ENCODE measurements at places on chromosomes 1 and 21. TPM values are rescaled to one million over a fixed set of nuclear protein-coding genes. Genes with fewer than 3 reads are reported as not detected.

PKP1 gene
- total RNA-seq, result 1.0 TPM

LAMC1 gene
- total RNA-seq, result 108 TPM

OR2L5 gene
- total RNA-seq, result not detected

KIAA0040 gene
- 17.3 TPM for total RNA-seq

TMPRSS15 gene
- not detected for total RNA-seq

RNF187 gene
- 88.2 TPM for total RNA-seq

S100A16 gene
- total RNA-seq, result 64.7 TPM

ACBD6 gene
- 18.3 TPM for total RNA-seq

SPRR2G gene
- total RNA-seq, result not detected

MYBPH gene
- not detected for total RNA-seq

TPTE gene
- total RNA-seq, result not detected

DNAJC6 gene
- 13.8 TPM for total RNA-seq

FMO5 gene
- total RNA-seq, result 1.4 TPM

SLAMF7 gene
- 0.68 TPM for total RNA-seq

LCE2A gene
- not detected for total RNA-seq

CHD5 gene
- 0.39 TPM for total RNA-seq

ELF3 gene
- 0.59 TPM for total RNA-seq

CDCA8 gene
- 0.88 TPM for total RNA-seq

C1orf87 gene
- total RNA-seq, result not detected

- no peak for DNase-seq
Measured at GRCh38 chr1:56472860-56473259, 106.5 kb downstream of the PLPP3 start.

DNA sequence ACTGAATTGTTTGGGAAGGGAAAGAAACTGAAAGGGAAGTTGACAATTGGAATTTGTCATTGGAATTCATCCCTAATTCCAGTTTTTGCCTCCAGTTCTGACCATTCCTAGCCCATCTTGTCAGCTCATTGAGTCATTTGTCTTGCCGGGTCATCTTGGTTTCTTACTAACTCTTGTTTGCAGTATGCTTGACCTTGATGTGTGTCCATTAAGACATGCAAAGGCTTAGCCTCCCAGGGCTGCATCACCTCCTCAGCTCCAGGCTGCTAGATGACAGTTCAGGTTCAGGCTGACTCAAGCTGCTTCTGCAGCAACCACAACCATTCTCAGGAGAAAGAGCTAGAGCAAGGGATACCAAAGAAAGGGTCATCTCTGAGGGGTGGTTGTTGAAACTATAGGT, 151.3 kb upstream of the PTGFR start:
- no peak for DNase-seq

GRCh38 chr1:189117072-189117770, 1360.4 kb downstream of the BRINP3 start:
- DNase-seq, result no peak

DNA sequence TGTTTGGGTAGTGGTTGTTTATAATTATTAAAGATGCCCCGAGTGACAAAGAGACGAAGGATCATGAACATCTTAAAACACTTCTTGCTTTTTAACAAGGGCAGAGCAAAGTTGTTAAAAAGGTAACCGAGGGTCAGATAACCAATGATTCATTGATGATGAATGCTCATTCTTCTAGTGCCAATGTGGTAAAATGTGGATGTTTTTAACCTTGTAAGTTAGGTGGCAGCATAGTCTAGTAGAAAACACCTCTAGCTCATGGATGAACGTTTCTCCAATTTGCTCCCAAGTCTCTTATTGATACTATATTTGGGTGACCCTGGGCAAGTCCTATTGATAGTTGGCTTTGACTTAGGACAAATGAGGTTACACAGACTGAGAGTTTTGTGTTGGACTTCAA, 167.9 kb downstream of the KIF26B start:
- no peak for DNase-seq

GRCh38 chr1:216075339-216075738, 347.9 kb downstream of the USH2A start:
- DNase-seq, result no peak

DNA sequence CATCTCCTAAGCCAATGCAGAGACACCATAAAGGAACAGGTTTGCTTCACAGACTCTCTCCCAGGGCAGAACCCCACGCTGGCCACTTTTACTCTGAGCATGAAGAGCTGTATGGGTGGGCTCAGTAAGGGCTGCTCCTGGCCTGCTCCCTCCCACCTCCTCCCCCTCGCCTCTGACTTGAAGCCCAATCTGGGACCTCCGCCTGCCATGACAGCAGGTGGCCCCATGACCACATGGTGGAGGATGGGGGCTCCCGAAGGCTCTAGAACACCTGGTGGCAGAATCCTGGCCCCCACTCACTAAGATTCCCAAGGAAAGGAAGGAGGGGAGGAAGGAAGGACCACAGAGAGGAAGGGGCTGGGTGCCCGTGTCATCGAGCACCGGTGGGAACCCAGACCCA, 23.7 kb downstream of the CASZ1 start:
- no peak for DNase-seq

GRCh38 chr21:43864962-43865539, at the start of gene AGPAT3:
AGPAT3 (plus strand) TSS chr21:43865223; CDS start chr21:43959682, 94,459 bp downstream.
- peak; percentile 46 for DNase-seq

DNA sequence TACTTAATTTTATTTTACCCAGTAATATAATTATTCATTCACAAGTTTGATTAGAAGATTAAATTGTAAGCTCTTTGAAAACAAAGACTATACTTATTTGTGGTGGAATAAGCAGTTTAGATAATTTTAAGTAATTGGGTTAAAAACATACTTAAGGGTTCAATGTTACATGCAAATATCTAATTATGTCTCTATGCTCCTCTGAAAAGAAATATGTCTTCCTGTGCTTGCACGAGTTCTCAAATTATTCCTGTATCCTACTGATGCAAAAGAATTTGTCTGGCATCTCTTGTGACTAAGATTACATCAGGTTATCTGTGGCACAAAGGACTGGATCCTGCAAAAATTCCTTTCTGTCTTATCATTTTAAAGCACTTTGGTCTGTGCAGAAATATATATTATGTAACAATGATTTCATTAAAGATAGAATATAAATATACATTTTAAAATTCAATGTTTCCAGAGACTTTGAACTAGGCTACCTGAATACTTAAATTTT, 416.7 kb downstream of the COL11A1 start:
- DNase-seq, result no peak

DNA sequence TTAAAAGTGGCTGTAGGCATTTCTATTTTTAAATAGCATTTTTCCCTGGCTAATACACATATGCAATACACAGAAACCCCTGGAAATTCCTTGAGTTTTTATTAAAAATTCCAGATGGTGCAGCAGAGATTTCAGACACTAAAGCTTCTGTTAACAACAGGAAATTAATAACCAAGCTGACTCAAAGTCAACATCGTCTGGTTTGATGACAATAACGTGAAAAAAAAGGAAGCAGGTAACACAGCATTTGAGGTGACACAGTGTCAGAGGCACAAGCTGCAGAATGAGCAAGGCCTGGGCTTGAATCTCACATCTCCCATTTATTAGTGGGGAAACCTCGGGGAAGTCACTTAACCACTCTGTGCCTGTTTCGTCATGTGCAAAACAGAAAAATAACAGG, 64.6 kb upstream of the GJB5 start:
- DNase-seq, result no peak

GRCh38 chr1:35893051-35893879, 10.3 kb downstream of the AGO1 start:
- no peak for DNase-seq

DNA sequence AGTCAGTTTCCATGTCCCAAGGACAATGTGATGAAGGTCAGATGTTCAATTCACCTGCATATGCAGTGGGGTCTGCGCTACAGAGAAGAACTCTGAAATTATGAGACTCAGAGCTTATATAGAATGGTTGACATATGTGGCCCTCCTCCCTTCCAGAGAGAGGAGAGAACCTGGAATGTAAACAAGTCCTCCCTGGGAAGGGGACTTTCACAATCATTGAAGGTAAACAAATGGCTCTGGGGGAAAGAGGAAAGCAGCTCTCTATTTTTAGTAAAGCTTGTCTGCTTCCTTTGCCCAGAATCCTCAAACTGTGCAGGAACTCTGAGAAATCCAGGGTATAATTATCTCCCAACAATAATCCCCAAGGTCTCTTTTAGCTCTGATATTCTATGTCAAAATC, 9.8 kb downstream of the OVGP1 start:
- DNase-seq, result no peak

DNA sequence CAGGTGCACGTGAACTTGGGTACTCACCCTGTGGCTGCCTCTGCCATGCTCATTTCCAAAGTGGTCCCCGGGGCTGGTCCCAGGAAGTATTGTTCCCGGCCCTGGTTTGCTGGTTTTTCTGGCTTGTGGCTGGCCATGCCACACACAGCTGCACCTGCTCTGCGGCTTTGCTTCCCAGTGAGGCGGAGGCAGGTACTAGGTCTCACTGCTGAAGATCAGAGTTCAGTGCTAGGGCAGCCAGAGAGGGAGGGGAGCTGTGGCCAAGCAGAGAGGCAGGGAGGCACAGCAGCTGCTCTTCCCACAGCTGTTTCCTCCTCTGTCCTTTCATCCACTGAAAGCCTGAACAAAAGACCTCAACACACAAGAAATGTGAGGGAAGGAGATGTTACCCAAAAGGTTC, 30.5 kb downstream of the ENO1 start:
- no peak for DNase-seq

GRCh38 chr1:52210044-52210443, 68.2 kb downstream of the ZFYVE9 start:
- DNase-seq, result no peak

- DNase-seq, result no peak
Measured at GRCh38 chr1:1170215-1171091, 3.2 kb upstream of the TTLL10 start.

- DNase-seq, result peak; percentile 59
Measured at GRCh38 chr21:45993210-45994085, 11.9 kb downstream of the COL6A1 start.

DNA sequence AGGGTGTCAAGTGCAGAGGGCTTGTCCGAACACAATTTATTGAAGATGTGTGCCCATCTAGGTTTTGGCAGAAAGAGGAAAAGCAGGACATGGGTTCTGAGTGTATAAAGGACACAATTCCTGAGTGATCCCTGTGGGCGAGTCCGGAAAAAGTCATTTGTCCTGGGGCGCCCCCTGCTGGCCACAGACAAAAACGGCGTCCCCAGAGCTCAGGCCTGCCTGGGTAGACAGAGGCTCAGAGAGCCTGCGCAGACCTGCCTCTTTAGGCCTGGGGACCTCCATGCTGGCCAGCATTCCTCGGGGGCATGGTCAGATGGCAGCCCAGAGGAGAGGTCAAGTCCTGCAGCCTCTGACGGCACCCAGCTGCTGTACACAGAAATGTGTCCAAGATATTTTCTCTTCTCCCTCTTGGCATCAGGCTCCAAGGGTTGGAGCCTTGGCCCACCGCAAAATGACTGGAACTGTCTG, 65.5 kb upstream of the LRP8 start:
- peak; percentile 75 for DNase-seq

DNA sequence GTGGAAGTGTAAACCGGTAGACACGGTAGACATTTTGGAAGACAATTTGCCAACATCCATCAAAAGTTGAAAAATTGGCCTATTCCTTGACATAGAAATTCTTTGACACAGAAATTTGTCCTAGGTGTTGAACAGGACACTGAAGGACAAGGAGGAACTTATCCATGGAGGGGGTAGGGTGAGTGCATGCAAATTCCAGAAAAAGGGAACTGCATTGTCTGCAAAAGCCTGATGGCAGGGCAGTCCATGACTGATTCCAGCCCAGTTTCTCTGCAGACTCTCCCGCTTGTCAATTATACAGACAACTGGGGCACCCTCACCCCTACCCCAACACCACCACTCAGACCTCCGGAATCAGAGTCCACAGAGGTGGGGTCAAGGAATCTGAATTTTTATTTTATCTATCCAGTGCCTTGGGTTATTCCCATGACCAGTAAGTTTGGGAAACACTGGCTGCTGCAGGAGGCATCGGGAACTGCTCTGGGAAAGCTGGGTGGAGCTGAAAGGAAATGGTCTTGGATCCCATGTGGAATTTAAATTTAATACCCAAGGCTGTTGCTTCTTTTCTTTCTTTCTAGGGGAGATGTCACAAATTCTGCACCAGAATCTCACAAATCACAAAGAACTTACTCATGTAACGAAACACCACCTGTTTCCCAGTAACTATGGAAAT, 103.3 kb upstream of the SLC45A1 start:
- DNase-seq, result no peak

GRCh38 chr1:98668733-98669132, 7.2 kb downstream of the SNX7 start:
- no peak for DNase-seq

DNA sequence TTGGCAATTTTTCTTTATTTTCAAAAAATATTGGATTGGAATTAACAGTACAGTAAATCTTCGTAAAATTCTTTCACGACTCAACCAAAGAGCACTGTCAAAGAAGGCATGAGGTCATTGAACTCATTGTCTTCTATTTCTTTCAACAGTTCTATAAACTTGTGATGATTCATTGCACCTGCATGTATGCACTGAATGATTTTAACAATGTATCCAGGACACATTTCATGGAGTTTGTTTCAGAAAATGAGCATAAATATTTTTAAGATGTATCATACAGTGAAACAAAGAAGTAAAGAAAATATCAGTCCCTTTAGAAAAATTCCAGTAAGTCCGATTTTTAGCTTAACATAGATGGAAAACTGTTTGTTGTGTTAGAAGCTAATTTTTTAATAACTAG, 33.6 kb upstream of the CD34 start:
- no peak for DNase-seq

- DNase-seq, result no peak
Measured at GRCh38 chr21:14825514-14825974, 239.3 kb downstream of the NRIP1 start.

GRCh38 chr1:75233302-75233929, 99.2 kb downstream of the LHX8 start:
- no peak for DNase-seq

- no peak for DNase-seq
Measured at GRCh38 chr1:27759236-27759635, 13.8 kb upstream of the STX12 start.

- DNase-seq, result peak; percentile 29
Measured at GRCh38 chr1:53328541-53329499, 950 bp upstream of the LRP8 start.

- DNase-seq, result peak; percentile 56
Measured at GRCh38 chr1:52368383-52369172, 2.6 kb upstream of the CC2D1B start.

DNA sequence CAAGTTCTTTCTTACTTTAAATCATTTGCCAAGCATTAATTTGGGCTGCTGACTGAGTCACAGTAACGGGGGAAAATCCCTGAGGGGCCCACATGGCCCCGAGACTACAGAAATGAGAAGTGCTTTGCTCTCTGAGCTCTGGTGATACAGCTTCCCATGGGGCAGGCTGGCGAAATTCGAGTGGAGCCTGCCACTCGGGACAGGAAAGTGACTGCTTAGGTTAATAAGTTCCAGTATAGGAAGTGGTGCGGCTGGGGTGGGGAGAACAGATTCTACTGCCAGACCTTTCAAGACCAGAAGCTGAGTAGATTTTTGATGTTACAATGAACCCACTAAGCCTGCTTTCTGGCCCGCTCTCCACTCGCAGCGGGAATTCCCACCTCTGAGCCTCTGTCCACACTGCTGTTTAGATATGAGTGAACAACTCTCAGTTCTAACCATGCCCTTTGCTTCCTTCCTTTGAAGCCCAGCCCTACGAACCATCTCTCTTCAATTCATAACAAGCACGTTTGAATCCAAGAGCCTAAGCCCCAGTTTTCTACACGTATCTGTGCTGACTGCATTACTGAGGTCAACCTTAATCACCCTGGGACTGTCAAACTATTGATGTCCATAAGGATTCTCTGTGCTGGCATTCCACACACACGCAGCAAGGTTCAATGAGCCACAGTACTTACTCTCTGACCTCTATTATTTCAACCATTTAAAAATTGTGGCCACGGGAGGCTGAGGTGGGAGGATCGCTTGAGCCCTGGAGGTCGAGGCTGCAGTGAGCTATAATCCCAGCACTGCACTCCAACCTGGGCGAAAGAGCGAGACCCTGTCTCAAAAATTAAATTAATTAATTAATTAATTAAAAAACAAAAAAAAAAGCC, 9.6 kb downstream of the ZBTB17 start:
- no peak for DNase-seq
